NCI-H1048 (cell line): ENCODE measurements at places on chromosomes 11 and 22.

DNA sequence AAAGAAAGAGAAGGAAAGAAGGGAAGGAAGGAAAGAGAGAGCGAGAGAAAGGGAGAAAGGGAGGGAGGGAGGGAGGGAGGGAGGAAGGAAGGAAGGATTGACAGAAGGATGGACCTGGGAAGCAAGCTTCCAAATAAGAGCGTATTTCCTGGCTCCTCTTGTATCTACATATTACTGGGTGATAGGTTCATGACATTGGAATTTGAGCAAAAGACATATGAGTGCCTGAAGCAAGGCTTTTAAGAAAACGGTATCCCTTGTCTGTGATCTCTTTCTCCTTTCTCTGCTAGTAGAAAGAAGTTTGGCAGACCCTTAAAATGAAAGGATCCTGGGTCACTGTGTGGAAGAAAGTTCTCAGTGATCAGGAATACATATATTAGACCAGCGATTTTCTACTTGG lies 932.2 kb upstream of the CCDC90B start:
- no peak for DNase-seq

- DNase-seq: no peak
These were observed 33.4 kb downstream of the ARFGAP2 start for GRCh38 chr11:47143322-47143721.

DNA sequence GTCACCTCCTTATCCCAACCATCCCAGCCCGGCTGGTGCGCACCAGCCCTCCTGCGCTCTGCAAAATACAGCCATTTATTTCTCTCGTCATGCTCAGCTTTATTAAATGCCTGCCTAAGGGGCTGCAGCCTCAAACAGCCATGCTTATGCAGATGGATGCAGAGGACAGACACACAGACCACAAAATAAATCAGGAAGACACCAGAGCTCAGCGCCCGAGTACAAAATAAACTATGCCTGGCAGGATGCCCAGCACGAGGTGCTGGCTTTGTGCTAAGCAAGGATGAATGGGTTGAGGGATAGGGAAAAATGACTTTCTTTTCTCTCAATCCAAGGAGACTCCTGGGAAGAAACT lies 70.5 kb downstream of the RPUSD4 start:
- DNase-seq: no peak

GRCh38 chr11:117199053-117199915 lies at the start of gene TAGLN:
Gene TAGLN (plus strand): TSS chr11:117199370. CDS start chr11:117203014, 3,644 bp downstream.
- no peak for DNase-seq

GRCh38 chr11:110991661-110992355 lies 253.7 kb upstream of the POU2AF2 start:
- DNase-seq: no peak

- no peak for DNase-seq
These were observed 1.1 kb downstream of the CSTF3 start for GRCh38 chr11:33160136-33160535.

DNA sequence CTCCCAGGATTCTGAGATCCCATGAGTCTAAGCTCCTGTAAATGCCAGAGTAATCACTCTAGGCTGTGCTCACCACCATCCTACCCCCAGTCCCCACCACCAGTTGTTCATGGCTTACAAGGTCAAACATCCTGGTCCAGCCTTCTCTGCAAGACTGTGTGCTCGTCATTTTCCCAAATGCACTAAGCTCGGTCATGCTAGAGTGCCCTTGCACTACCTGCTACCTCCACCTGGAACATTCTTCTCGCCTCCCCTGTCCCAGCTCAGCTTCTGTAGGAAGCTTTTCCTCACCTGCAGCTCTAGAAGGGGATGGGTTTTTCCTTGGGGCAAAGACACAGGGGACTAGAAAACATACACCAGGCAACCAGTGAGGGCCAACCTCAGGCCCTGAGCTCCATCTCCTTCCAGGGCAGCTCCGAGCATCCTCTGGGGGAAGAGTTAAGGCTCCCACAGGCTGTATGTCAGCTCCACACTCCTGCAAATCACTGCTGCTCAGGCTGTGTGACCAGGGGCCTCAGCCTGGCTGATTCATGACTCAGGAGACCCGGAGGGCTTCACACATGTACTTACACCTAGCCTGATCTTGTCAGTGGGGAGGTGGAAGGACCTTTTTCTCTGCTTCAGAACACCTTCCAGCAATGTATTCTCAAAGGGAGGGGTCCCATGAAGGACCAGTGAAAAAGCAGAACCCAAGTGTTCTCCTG lies 37.2 kb upstream of the CSNK2A3 start:
- no peak for DNase-seq

DNA sequence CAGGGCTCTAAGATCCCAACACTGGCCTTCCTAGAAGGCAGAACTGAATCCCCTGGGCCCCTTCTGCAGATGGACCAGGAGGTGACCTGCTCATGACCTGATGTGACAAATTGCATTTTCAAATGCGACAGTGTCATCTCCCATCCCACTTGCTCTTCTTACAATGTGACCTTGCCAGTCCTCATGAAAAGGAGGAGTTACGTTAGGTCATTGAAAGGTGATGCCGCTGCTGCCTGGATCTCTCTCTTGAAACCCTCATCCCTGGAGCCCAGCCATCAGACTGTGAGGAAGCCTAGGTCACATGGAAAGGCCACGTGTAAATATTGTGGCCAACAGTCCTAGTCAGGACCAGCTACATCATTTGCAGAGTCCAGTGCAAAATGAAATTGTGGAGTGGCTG lies 5.7 kb upstream of the C1QTNF4 start:
- DNase-seq: no peak
